ENCODE measurements at places on chromosomes 6 and 20.

GRCh38 chr6:161251345-161251744 lies 22.5 kb downstream of the AGPAT4 start:
- no peak for DNase-seq

DNA sequence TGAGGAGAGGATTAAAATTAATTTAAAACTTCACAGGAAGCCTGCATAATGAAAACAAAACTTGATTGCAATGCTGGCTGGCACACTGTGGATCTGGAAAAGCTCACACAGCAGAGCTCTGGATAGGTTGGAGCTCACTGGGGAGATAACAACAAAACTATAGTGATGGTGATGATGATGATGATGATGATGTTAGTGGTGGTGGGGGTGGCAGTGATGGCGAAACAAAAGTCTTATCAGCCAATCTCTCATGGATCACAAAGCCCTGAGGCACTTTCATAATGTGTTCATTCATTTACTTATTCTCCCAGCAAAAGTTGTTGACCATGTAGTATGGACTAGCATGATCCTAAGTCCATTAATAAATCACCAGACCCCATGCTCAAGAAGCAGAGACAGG lies 152.0 kb downstream of the MBOAT1 start:
- DNase-seq = no peak

- DNase-seq = no peak
These were observed 52.3 kb downstream of the MOCS1 start for GRCh38 chr6:39881851-39882530.

DNA sequence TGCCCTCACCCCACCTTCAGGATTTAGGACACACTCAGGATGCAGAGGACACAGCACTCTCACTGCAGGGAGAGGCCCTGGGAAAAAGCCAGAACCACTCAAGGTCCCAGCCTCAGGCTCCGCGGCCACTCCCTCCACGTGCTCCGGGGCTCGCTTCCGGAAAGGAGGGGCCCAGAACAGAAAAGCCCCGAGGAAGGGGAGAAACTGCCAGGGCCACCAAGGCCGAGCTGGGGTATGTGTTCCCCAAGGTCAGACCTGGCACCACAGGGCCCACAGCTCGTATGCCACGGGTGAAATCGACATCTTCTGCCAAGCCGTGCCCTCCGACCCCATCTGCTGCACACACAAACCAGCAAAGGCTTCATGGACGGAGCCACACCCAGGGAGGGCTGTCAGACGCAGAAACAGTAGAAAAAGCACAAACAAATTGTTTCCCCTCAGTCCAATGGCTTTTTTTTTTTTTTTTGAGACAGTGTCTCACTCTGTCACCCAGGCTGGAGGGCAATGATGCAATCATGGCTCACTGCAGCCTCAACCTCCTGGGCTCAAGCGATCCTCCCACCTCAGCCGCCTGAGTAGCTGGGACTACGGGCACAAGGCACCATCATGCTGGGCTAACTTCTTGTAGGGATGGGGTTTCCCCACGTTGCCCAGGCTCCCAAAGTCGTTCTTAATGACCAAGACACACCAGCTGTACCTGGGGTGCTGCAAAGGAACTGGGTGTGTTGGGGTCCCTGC lies 33.4 kb downstream of the SLC2A4RG start:
- no peak for DNase-seq

DNA sequence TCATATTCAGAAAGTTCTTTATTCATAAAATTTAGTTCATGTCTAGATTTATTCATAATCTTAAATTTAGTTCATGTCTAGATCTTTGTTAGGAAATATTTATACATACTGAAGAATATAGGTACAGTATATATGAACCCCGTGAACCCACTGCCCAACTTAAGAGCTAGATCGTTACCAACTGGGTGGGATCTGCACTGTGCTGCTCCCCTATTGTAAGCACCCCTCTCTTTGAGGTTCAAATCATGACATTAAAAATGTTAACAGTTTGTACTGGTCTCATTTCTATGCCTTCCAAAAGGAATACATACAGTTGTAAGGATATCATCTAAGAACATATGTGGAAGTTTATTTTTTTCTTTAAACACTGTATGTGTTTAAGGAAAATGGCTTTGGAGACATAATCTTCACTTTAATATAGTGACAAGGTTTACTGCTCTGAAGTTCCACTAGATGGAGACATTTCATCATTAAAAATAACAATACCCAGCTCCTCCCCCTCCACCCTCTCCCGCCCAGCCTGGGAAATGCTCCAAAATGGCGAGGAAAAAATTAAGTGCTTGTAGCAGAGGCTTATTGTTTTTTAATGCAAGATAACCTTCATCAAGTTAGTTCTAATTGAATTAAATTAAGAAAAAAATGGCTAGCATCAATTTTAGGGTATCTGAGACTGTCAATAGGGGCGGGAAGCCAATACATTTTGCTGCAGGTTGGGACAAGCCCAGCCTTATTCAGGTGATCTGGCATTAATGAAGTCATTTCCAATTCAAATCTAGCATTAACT lies 104.1 kb upstream of the TRAF3IP2 start:
- DNase-seq = peak; percentile 30

DNA sequence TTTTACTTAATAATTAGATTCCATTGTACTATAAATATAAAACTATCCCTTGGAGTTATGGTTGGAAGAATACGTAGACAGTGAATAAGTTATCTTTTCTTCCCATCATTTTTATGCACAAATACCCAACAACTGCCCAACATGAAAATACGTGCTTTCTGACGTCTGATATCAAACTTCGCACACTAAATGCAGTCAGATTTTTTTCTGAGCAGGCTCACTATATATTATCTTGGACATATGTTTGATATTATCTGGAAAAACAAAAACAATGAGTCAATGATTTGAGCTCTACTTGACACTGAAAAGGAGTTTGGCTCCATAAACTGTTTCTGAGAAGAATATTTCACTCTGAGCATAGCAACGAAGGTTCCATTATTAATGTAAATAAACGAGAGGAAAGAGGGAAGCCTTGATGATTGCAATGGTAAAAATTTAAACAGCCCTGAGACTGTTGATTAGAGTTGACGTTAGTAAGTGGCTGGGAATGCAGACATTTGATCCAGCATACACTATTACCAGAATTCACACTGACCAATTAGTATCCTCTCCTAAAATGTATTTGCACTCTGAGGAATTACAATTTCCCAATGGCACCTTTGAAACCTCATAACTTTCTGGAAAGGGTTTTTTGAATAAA lies 1090.0 kb downstream of the EPHA7 start:
- DNase-seq = no peak

- no peak for DNase-seq
These were observed 92.6 kb upstream of the PREP start for GRCh38 chr6:105495515-105495914.

DNA sequence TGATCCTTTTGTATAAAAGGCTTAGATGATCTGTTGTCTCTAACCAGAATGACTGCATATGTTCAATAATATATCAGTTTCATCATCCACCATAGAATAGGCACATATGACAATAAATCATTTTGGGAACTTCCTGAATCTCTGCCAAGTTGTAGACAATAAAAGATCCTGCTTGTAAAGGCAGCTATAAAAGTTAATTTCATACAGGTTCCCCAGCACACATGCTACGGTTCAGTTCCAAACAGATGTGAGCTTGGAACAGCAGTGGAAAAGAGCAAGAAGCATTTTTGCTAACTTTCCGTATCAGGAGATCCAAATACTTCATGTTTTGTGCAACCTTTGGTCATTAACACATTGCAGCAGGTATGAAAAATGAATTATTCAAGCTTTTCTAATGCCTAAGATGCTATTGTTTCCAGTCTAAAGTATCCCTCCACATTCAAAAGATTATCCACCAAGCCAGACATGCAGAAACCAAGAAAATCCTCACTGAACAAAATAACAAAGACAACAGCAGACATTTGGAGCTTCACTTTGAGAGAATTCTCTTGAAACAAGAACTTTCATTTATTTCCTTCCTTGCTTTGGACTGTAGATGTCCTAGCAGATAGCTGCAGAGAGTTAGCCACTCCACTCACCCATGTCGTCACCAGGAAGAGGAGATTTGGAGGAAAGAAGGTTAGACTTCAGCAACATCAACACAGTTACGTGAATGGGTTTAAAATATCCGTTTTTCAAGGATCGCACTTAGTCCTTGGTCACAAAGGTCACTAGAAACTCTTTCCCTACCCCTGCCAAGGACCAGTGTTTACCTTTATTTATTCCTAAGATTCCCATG lies 453.5 kb upstream of the JARID2 start:
- no peak for DNase-seq

GRCh38 chr20:63330940-63331339 lies 30.2 kb downstream of the CHRNA4 start:
- no peak for DNase-seq

DNA sequence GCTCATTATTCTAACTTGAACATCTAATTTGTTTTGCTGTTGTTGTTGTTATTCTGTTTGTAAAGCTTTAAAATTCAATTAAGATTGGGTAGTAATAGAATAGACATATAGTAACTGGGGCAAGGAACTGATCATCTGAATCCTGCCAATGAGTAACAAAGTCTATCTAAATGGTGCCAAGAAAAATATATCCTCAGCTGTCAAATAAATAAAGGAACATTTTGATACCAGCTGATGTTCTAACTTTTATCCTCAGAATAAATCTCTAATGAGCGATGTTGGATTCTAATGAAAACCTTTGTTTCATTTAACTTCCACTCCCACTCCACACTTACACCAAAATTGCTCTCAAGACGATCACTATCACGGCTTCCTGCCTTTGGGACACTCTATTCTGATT lies 210.9 kb downstream of the TINAG start:
- no peak for DNase-seq

GRCh38 chr6:165910184-165910966 lies 247.3 kb upstream of the PDE10A start:
- no peak for DNase-seq

- DNase-seq = no peak
These were observed 21.6 kb upstream of the TRIM27 start for GRCh38 chr6:28945349-28945748.

GRCh38 chr6:140487586-140487985 lies 1113.1 kb upstream of the CITED2 start:
- no peak for DNase-seq

- DNase-seq = no peak
These were observed 81.2 kb downstream of the PXDC1 start for GRCh38 chr6:3670356-3670755.

- DNase-seq = peak; percentile 6
These were observed 49.3 kb downstream of the PRR18 start for GRCh38 chr6:166258854-166259276.

- no peak for DNase-seq
These were observed 151.5 kb upstream of the CENPW start for GRCh38 chr6:126188279-126188909.

DNA sequence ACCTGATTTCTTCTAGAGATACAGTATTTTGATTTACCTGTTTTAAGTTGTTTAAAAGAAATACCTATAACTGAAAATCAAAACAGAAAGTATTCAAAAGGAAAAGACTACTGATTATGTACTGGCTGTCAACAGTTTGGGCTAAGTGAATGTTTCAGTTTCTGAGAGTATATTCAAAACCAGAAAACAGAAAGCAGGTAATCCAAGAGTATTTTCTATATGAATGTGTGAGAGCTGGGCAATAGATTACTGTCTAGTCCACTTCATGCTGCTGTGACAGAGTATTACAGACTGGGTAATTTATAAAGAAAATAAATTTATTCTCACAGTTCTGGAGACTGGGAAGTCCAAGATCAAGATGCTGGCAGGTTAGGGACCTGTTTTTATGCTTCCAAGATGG lies 261.0 kb downstream of the ARHGAP18 start:
- DNase-seq = no peak

DNA sequence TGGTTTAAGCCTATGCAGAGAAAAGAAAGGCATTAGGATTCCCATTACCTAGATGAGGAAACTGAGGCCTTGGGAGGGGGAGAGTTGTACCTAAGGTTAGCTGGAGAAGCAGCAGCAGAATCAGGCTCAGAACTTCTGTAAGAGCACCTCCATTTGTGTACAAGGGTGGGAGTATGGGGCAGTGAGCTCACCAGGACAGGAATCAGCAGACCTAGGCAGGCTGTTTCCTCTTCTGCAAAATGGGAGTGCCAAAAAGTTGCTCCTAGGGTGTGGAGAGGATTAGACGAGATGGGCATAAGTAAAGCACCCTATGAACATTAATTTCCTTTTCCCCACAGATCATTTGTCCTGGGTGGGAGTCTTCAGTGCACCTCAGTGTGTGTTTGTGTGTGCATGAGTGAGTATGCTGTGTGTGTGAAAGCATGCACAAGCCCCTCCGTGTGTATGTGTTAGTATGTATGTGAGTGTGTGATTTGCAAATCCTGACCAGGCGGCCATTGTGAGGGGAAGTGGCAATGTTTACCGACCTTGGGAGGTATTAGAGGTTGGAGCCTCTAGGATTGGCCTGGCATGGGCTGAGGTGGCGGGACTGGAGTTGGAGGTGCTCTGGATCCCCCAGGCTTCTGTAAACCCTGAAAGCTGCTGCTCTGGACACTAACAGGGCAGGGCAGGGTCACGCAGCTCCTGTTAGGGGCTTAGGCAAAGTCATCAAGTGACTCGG lies 78.8 kb downstream of the VEGFA start:
- DNase-seq = no peak

DNA sequence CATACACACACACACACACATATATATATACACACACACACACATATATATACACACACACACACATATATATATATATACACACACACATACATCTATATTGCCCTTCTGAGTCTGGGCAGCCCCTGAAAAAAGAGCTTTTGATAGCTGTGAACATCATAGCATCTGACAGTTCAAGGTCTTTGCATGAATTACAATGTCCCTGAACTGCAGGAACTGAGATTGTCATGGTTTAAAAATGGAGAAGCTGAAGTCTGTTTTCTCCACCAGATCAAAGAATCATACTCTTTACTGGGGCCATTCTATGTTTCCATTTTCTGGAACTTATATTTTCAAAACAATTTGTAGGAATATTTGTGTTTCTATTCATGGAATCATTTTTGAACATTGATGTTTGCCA lies 189.8 kb downstream of the ZDHHC14 start:
- no peak for DNase-seq

- DNase-seq = no peak
These were observed 36.3 kb upstream of the CLIC5 start for GRCh38 chr6:46051962-46052361.

GRCh38 chr6:1611572-1612298 lies 2.0 kb downstream of the FOXC1 start:
- no peak for DNase-seq

GRCh38 chr20:24643731-24644626 lies 174.6 kb downstream of the SYNDIG1 start:
- DNase-seq = no peak

GRCh38 chr6:88301256-88301655 lies 135.1 kb upstream of the CNR1 start:
- DNase-seq = no peak

- DNase-seq = no peak
These were observed 71.3 kb downstream of the MANEA start for GRCh38 chr6:95648636-95649035.

GRCh38 chr20:31842471-31843157 lies 2.8 kb downstream of the FOXS1 start:
- peak; percentile 55 for DNase-seq

GRCh38 chr20:63015147-63015661 lies 8.4 kb upstream of the BHLHE23 start:
- DNase-seq = no peak

All from H54 (cell line).